ENCODE measurements at places on chromosomes 6 and 20. TPM values are rescaled to one million over a fixed set of nuclear protein-coding genes. Genes with fewer than 3 reads are reported as not detected.

DNA sequence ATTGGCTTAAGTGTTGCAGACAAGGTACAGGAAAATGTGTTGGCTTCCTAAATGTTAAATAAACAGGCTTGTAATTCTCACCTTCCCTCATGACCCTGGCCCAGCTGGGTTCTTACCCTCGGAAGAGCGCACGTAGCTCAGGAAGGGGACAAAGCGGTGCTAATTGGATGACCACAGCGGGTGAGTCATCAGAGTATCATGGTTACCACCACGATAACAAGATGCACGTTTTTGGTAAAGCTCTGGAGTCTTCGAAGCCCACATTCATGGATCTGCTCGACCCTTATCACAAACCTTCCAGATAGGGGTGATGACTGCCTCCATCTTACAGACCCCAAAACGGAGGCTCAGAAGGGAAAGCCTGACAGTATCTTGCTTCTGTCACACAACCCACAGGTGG is 32.8 kb downstream of the APCDD1L start:
- H3K27me3 ChIP-seq: no peaks in the 10 kb centered on the region
- no peak overlapping the region for H3K4me3 ChIP-seq
- H3K36me3 ChIP-seq: no peaks in the 10 kb centered on the region

GRCh38 chr6:20180935-20181334 is 31.3 kb downstream of the MBOAT1 start:
- no peak for DNase-seq
- no peak overlapping the region for H3K4me3 ChIP-seq
- no peaks in the 10 kb centered on the region for H3K27me3 ChIP-seq
- H3K36me3 ChIP-seq: no peaks in the 10 kb centered on the region

DNA sequence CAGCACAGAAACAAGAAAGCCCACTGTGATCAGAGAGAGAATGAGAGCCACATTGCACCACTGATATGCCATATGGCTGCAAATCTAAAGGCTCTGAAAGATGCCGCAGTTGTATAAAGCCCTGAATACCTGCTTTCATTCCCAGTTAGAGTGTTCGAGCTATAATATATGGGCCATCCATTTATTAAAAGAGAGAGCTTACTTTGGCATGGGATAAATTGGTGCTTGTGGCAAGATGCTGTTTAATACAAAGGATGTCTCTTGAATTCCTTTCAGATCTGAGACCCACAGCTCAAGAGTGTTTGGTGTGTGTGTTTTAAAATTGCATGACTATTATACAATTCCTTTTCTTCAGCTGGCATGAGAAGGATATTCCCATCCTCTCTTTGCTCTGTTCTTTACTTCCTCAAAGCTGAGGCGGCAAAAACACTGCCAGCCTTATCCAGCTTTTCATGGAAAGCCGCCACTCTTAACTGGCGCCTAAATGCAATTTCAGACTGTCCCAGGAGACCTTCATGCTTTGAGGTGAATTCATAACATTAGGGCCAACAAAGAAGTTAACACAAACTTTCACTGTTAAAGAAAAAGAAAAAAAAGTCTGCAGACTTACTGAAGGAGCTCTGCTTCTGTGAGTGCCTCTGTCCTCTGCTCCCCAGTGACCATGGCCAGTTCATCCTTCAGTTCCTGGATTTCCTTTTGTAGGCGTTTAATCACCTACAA is 147.6 kb downstream of the KIF6 start:
- no peaks in the 10 kb centered on the region for H3K27me3 ChIP-seq
- H3K4me1 ChIP-seq: no peaks in the 10 kb centered on the region
- H3K4me3 ChIP-seq: no peak overlapping the region

DNA sequence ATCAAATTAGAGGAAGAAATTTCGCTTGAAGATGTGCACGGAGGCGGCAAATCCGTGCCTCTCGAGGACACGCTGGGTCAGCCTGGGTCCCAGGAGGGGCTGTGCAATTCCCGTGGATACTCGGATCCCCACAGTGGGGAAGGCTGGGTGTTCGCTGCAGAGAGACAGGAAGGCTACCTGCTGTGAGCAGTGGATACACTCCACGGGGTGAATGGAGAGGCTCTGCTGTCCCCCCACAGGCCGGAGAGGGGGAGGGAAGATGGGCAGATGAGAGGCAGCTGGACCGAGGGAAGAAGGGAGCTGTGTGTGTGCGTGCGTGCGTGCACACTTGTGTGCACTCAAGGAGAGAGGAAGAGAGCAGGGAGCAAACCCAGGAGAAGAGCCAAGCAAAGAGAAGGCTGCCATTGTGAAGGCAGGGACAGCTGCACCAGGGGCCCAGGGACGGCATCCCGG is 57.3 kb downstream of the SULF2 start:
- H3K4me3 ChIP-seq: no peak overlapping the region
- H3K27me3 ChIP-seq: no peaks in the 10 kb centered on the region
- peaks cover 15% of the 10 kb centered on the region for H3K4me1 ChIP-seq
- no peak for DNase-seq
- peak overlapping the region; percentile 14 for H3K27ac ChIP-seq
- no peaks in the 10 kb centered on the region for H3K36me3 ChIP-seq

GRCh38 chr6:41656002-41656691 is 17.9 kb downstream of the MDFI start:
- H3K4me1 ChIP-seq: no peaks in the 10 kb centered on the region
- H3K27me3 ChIP-seq: peaks cover 38% of the 10 kb centered on the region
- no peak overlapping the region for H3K4me3 ChIP-seq
- H3K27ac ChIP-seq: no peak overlapping the region
- H3K36me3 ChIP-seq: no peaks in the 10 kb centered on the region
- no peak for DNase-seq

- no peak for DNase-seq
- H3K4me1 ChIP-seq: peaks cover 12% of the 10 kb centered on the region
- H3K36me3 ChIP-seq: no peaks in the 10 kb centered on the region
- no peak overlapping the region for H3K27ac ChIP-seq
- H3K4me3 ChIP-seq: no peak overlapping the region
- H3K27me3 ChIP-seq: no peaks in the 10 kb centered on the region
Observed at GRCh38 chr6:43977404-43978111, 149.7 kb downstream of the MRPL14 start.

- H3K4me1 ChIP-seq: no peaks in the 10 kb centered on the region
- H3K36me3 ChIP-seq: no peaks in the 10 kb centered on the region
- no peak overlapping the region for H3K4me3 ChIP-seq
Observed at GRCh38 chr20:11952639-11953038, 34.9 kb downstream of the BTBD3 start.

- no peak for DNase-seq
- H3K4me1 ChIP-seq: peaks cover 68% of the 10 kb centered on the region
- H3K36me3 ChIP-seq: no peaks in the 10 kb centered on the region
- H3K27ac ChIP-seq: no peak overlapping the region
Observed at GRCh38 chr6:170293341-170294231, 2.7 kb upstream of the DLL1 start.

DNA sequence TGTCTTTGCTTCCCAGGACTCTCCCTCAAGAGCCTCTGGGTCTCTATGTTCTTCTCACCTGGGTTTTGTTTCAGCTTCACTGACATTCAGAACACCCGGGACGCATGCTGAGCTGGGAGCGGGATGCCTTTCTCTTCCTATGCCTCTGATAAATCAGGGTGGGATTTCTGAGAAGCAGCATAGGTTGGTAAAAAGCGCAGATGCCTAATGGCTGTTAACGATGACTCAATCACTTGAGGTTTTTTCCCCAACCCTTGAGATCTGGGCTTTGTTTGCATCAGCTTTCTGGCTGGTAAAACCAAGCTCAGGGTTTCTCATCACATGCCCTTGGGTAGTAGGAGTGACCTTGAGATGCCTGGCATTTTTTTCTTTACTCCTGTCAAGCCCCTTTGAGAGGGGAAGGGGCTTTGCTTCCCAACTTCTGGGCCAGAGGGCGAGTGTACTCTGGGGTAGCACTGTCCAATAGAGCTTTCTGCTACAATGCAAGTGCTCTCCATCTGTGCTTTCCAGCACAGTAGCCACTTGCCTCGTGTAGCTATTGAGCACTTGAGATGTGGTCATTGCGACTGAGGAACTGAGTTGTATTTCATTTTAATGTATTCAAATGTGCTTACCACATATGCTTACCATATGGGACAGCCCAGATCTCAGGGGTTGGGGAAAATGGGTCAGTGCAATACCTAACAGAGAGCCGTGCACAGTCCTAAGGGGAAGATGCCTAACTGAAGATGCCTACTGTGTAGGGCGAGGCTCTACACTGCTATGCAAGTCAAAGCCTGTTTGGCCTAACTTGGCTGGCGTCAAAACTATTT is 69.1 kb downstream of the PPP1R14C start:
- DNase-seq: no peak
- no peak overlapping the region for H3K27ac ChIP-seq
- H3K4me1 ChIP-seq: no peaks in the 10 kb centered on the region
- H3K4me3 ChIP-seq: no peak overlapping the region
- H3K27me3 ChIP-seq: no peaks in the 10 kb centered on the region
- H3K36me3 ChIP-seq: no peaks in the 10 kb centered on the region

DNA sequence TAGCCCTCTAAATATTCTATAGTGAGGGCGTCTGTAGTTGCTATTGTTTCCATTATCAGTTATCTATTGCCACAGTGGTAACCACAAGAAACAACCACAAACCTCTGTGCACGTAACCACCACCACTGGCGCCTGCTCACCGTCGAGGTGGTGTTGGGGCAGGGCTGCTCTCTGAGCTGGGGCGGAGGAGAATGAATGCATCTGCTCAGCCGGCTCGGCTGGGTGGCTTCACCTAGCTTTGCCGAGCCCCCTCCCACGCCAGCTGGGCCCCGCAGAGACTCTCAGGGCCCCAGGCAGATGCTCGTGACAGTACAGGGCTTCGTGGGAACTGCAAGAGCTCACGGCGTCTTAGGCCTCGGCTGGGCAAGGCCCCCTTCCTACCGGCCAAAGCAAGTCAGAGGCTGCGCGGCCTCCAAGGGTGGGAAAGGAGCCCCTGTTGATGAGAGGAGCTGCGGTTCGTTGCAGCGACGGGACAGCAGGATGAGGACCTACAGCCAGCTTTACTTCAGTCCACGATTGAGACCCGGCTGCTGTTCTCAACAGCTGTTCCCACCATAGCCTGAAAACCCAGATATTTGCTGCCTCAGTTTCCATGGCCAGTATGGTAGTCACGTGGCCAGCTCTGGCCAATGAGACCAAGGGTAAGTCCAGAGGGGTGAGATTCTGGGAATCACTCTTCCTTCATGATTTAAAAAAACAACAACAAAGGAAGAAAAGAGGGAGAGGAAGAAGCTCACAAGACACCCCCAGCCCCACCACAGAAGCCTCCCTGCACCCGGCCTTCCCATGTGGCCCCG is 120.2 kb upstream of the AFDN start:
- H3K36me3 ChIP-seq: no peaks in the 10 kb centered on the region
- H3K27ac ChIP-seq: no peak overlapping the region
- H3K27me3 ChIP-seq: no peaks in the 10 kb centered on the region
- DNase-seq: no peak
- no peaks in the 10 kb centered on the region for H3K4me1 ChIP-seq

DNA sequence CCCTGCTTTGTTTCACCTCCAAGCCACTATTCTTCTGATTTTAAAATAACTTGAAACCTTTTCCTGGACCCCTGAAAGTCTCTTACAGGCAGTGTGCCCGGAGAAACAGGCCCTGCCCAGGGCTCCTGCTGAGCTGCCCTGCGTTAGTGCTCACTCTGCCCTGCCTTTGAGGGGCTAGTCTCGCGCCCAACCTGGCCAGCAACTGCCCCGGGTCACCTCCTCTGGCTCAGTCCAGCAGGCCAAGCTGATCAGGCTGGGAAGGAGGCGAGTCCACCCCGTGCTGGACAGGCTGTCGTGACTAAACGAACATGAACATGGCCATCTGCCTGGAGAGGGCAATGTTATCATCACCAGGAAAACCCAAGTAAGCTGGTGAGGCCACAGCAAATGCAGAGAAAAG is 245.4 kb downstream of the ANKRD60 start:
- H3K27ac ChIP-seq: no peak overlapping the region
- DNase-seq: no peak
- H3K36me3 ChIP-seq: no peaks in the 10 kb centered on the region
- H3K4me3 ChIP-seq: no peak overlapping the region
- peaks cover 5% of the 10 kb centered on the region for H3K4me1 ChIP-seq

DNA sequence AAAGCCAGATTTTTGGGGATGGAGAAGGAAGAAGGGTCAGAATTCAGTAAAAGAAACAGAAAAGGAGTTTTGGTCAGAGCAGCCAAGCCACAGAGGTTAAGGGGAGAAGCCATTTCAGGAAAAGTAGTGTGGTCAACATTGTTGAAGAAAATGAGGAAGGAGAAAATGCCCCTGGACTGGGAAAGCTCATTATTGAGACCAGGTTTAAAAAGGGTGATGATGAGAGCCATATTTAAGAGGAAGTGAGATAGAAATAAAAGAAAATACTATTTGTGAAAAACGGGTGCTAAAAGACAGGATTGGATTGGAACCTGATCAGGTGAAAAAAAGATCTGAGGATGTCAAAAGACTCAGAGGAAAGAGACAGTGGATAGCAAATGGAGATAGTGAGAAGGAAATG is 75.8 kb downstream of the CEP162 start:
- no peak for DNase-seq
- H3K27ac ChIP-seq: no peak overlapping the region
- H3K4me3 ChIP-seq: no peak overlapping the region
- no peaks in the 10 kb centered on the region for H3K4me1 ChIP-seq
- no peaks in the 10 kb centered on the region for H3K36me3 ChIP-seq
- H3K27me3 ChIP-seq: no peaks in the 10 kb centered on the region

DNA sequence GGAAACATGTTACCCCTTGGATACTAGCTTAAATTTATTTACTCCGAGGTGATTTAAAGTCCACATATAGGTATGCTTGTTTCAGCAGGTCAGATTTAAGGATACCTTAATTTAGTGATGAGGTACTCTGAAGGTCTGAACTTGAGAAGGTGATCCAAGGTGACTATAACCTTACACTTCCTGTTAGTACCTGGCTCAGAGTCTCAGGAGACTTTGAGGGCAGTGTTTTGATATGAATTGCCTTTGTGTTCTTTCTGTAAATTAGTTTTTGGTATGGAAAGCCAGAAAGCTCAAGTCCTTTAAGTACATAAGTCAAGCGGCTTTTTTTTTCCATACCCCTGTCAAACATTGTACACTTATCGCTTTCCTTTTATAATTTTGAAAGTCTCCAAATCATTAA is 489.0 kb downstream of the CDKAL1 start:
- no peak for DNase-seq
- H3K4me3 ChIP-seq: no peak overlapping the region
- H3K27me3 ChIP-seq: no peaks in the 10 kb centered on the region
- no peak overlapping the region for H3K27ac ChIP-seq
- H3K36me3 ChIP-seq: no peaks in the 10 kb centered on the region
- H3K4me1 ChIP-seq: no peaks in the 10 kb centered on the region

DNA sequence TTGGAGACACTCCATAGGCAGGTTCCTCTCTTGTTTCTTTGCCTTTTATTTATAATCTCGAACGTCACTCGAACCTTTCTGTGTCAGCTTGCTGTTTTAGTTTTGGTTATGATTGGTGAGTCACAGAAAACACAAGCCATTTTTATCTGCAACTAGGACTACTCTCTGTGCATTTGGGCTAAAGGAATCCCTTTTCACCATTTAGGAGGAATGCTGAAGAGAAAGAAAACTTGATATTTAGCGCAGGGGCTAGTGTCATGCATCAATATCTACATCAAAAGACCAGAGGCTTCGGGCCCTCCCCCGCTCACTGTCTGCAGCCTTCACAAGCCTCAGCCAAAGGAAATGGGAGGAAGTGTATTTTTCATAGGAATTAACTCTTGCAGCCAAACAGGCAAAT is 507.8 kb upstream of the CITED2 start:
- H3K27ac ChIP-seq: peak overlapping the region; percentile 54
- H3K4me3 ChIP-seq: no peak overlapping the region
- no peaks in the 10 kb centered on the region for H3K27me3 ChIP-seq
- H3K36me3 ChIP-seq: no peaks in the 10 kb centered on the region
- peaks cover 7% of the 10 kb centered on the region for H3K4me1 ChIP-seq

Gene ISM1
- total RNA-seq: not detected

Gene C6orf15
- not detected for total RNA-seq

Gene SLC17A2
- total RNA-seq: not detected

Gene ATP6V1G2
- not detected for total RNA-seq

Gene FERMT1
- total RNA-seq: 31.9 TPM

Gene SLC2A10
- 8.2 TPM for total RNA-seq

Gene NEDD9
- 34.6 TPM for total RNA-seq

Gene PTCHD4
- total RNA-seq: 0.27 TPM

Data from transverse colon (tissue), 4 donors.